Diencephalon (tissue), 1 donor: ENCODE measurements at places on chromosomes 2 and 18. TPM values are rescaled to one million over a fixed set of nuclear protein-coding genes. Genes with fewer than 3 reads are reported as not detected.

DYNAP gene
- total RNA-seq, result not detected

ADD2 gene
- total RNA-seq, result 236 TPM

AFF3 gene
- 26.3 TPM for total RNA-seq

SPDYA gene
- total RNA-seq, result 1.2 TPM

PSMA8 gene
- 0.46 TPM for total RNA-seq

GTF3C2 gene
- 32.3 TPM for total RNA-seq

DOK6 gene
- 80.7 TPM for total RNA-seq

NOSTRIN gene
- total RNA-seq, result 6.0 TPM

HTR2B gene
- 0.23 TPM for total RNA-seq

REEP1 gene
- 200 TPM for total RNA-seq

HAAO gene
- 1.4 TPM for total RNA-seq

CIDEA gene
- not detected for total RNA-seq

PJVK gene
- total RNA-seq, result 3.9 TPM

SLC5A6 gene
- 27.7 TPM for total RNA-seq

QPCT gene
- total RNA-seq, result 41.8 TPM

CNDP1 gene
- 0.23 TPM for total RNA-seq

FHOD3 gene
- 50.5 TPM for total RNA-seq

CTAGE1 gene
- not detected for total RNA-seq

AMER3 gene
- total RNA-seq, result 33.7 TPM

SRD5A2 gene
- 0.23 TPM for total RNA-seq

C1QL2 gene
- 2.3 TPM for total RNA-seq

HOXD8 gene
- total RNA-seq, result not detected

COLEC12 gene
- total RNA-seq, result 16.8 TPM

CELF4 gene
- total RNA-seq, result 150 TPM

ASAP2 gene
- 51.7 TPM for total RNA-seq

ZC3H6 gene
- total RNA-seq, result 25.4 TPM

STAT4 gene
- total RNA-seq, result 16.1 TPM

SMYD1 gene
- not detected for total RNA-seq

ICOS gene
- not detected for total RNA-seq
